ENCODE measurements at places on chromosomes 16 and 17.

GRCh38 chr17:64190472-64190871 lies 60.5 kb upstream of the ERN1 start:
- peak; percentile 10 for DNase-seq

DNA sequence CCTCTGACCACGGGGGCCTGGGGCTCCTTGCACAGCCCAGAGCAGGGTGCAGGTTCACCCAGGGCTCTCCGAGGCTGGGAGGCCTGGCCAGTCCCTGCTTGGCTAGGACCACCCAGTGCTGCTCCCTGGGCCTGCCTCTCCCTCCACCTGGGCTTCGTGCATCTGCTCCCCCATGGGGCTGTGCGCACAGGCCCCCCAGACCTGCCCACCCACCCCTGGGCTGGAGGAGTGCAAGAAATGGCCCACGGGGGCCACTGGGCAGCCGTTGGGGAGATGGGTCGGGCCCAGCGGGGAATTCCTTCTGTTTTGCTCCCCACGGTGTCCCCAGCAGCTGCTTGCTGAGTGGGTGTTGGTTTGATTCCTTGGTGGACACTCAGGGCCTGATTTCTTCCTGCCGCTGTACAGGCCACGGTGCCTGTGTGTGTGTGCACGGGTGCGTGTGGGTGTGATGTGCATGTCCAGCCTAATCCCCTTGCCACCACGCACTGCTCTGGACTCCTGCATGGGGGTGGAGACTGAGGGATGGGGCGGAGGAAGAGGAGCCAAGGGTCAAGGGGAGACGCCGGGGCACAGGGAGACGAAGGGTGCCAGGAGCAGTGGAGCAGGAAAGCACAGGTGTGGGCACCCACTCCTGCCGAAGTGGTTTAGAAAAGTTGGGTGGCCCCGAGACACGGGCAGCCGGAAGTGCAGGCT lies 8.5 kb downstream of the PRSS27 start:
- DNase-seq = no peak

DNA sequence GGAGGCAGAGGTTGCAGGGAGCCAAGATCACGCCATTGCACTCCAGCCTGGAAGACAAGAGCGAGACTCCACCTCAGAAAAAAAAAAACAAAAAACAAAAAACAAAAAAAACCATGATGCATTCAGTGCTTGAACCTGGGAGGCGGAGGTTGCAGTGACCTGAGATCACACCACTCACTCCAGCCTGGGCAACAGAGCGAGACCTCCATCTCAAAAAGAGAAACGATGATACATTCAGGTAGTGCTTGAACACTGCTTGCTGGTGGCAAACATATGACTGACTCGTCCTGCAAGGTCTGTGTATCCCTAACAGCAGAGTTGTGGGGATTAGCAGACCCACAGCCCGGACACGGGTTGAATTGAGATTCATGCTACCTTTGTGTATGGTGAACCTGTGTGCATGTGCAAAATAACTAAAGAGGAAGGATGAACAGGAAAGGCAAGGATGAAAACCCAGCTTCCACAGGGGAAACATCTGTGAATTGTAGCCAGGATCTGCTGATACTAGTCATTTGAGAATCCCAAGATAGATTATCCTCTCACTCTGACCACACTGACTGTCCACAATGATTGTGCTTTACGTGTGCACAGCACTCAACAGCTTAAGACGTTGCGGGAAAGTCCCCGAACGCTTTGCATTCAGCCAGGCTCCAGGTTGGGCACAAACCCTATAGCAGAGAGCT lies 52.4 kb upstream of the MRPS23 start:
- no peak for DNase-seq

GRCh38 chr17:31050948-31051347 lies 43.8 kb upstream of the NF1 start:
- DNase-seq = no peak

DNA sequence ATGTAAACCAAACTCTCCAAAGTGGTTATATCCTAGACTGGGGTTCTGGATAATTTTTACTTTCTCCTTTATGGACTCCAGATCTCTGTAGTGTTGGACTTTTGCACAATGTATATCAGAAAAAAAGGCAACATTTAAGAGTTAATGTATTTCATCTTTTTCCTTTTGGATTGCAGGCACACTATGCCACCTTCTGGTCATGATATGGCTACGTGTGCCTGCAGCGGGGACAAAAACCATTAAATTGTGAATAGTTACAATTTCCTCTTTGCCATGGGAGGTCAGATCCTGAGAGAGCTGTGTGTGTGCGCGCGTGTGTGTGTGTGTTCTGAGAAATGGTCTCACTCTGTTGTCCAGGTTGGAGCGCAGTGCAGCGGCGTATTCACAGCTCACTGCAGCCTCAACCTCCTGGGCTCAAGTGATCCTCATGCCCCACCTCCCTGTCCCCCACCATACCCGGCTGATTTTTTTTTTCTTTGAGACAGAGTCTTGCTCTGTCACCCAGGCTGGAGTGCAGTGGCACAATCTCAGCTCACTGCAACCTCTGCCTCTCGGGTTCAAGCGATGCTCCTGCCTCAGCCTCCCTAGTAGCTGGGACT lies 4.3 kb upstream of the SGF29 start:
- DNase-seq = no peak

GRCh38 chr17:50266384-50267073 lies 7.7 kb upstream of the TMEM92 start:
- DNase-seq = peak; percentile 67

DNA sequence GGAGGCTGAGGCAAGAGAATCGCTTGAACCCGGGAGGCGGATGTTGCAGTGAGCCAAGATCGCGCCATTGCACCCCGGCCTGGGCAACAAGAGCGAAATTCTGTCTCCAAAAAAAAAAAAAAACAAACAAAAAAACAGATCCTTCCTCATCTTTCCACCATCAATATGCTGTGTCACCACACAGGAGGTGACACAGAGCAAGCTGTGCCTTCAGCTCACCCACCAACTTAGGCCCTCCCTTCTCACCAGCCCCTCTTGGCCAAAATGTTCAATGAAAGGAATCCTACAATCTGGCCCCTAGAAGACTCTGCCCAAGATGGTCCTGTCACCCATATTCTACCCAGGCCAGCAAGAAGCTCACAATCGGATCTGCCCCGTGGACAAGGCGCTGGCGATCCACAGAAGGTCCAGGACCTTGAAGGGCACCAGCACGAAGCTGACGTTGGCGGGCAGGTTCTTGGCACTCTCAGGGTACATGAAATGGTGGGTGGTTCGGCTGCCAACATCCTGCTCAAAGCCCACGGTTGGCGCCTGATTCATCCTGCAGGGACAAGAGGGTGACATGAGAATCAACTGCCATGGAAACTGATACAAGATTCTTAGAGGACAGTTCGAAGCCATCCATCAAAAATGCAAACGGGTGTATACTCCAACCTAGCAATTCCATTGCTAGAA lies 41.4 kb downstream of the DDX19A start:
- no peak for DNase-seq

DNA sequence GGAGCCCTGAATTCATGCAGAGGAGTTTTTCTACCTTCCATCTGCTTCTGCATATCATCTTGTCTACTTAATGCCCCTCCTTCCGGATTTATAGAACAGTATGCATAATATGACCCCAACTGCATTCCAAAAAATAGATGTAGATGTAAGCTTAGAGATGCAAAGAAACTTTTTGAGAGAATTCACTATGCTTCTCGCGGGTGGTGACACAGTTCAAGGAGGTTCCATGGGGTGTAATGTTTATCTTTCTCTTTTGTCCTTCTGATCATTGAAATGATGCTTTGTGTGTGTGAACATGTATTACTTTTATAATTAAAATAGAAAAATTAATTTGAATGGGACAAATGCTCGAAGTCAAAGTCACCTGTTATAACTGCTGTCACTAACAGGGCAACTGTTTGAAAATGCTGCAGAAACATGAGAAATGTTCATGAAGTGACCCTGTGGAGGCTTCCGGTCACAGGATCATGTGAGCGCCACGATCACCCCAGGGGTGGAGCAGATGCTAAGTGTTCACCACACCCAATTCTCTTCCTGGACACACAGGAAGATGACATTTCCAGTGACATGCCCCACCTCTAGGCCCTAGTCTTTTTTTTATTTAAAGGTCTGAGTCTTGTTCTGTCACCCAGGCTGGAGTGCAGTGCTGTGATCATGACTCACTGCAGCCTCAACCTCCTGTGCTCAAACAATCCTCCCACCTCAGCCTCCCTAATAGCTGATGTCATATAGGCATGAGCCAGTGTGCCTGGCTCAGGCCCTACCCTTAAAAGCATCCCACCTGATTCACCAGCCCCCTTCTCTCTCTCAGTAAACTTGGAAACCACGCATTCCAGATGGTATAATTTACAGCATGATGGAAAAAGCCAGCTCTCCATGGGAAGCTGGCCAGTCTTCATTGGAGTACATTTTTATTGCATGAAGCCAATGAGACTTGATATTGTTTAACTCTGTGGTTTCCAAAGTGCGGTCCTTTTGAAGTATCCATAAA lies 21.0 kb upstream of the AGRP start:
- no peak for DNase-seq

DNA sequence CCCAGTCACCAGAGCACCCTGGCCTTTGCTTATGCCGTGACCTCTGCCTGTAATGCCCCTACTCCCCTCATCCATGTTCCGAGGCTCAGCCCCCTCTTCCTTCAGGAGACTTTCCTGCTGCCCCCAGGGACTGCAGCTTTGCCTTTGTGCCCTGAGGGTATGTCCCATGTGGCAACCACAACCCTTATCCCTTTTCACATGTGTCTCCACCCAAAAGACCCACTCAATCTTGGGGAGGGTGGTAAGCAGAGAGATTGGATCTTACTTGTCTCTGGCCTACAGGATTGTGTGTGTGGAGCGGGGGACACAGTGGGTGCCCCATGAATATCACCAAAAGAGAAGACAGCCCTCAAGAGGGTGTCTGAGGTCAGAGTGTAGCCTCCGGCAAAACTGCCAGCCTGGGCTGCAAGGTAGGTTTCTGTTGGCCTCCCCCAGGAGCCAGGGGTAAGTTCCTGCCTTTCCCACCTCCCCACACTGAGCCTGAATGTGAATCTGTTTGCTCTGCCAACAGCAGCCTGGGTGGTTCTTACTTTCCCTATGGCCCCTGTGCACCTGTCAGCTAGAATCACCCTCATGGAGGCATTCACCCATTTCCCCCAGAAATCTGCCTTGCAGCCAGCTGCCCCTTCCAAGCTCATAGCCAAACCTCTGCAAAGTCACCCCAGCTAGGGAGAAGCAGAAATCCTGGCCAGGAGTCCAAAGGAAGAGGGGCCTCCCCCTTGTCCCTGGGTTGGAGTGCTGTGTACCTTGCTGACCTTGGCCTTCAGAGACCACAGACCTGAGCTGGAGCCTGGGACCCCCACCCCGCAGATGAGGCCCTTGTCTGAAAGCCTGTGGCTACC lies 11.5 kb upstream of the C17orf113 start:
- DNase-seq = no peak

GRCh38 chr17:76240461-76241203 lies at the start of gene RNF157:
TSS of gene RNF157 (minus strand) at chr17:76240493. CDS start at chr17:76240240, 253 bp downstream.
- no peak for DNase-seq

DNA sequence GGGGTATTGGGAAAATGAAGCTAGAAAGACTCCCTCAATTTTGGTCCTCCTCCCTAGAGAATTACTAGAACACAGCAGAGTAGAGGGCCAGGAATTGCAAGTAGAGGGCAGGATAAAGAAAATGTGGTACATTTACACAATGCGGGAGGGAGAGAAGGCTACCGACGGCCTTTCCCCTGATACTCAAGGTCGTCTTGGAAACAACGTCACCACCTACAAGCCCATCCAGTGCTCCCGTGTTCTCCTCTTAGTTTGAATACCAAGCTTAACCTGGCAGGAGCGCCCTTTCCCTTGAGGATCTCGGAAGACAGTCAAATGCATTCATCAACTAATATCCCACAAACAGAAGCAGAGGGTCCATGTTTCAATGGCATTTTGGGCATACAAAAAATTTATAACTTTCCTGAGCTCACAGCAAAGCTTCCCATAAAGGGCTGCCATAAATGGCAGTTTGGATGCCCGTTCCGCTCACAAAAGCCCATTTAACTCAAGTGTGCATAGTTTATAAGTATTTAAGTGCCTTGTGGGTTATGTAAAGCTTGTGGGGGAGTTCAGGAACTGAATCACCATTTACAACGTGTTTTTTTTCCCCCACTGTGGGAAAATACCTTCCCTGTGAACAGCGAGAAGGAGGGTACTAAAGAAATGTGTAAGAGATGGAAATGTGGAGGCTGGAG lies 414.6 kb downstream of the SLC39A11 start:
- no peak for DNase-seq

- DNase-seq = no peak
These were observed at the start of gene IL32 for GRCh38 chr16:3065069-3065741. TSS of gene IL32 (plus strand) at chr16:3065640. CDS start at chr16:3065812, 172 bp downstream.

DNA sequence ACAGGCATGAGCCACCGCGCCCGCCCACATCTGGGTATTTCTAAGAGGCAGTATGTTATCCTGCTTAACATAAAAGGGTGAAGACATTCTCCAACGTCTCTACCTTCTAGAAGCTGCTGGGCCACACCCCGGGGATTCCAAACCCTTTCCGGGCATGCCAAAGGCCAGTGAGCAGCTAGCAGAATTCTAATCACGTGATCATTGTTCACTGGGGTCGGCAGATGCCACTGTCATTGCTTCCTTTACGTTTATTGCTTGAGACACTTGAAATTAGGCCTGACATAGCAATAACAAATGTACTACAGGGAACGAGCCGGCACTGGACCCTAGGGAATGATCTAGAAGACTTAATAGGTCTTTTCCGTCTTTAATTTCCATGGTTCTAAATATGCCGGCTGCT lies 141.2 kb upstream of the ZFHX3 start:
- DNase-seq = no peak

- DNase-seq = no peak
These were observed 87.5 kb upstream of the SDK2 start for GRCh38 chr17:73731733-73732132.

- no peak for DNase-seq
These were observed 4.0 kb downstream of the SIAH1 start for GRCh38 chr16:48381201-48381600.

- DNase-seq = no peak
These were observed 921 bp upstream of the CDR2 start for GRCh38 chr16:22375117-22375962.

GRCh38 chr16:88886845-88887521 lies 20.5 kb upstream of the PABPN1L start:
- no peak for DNase-seq

DNA sequence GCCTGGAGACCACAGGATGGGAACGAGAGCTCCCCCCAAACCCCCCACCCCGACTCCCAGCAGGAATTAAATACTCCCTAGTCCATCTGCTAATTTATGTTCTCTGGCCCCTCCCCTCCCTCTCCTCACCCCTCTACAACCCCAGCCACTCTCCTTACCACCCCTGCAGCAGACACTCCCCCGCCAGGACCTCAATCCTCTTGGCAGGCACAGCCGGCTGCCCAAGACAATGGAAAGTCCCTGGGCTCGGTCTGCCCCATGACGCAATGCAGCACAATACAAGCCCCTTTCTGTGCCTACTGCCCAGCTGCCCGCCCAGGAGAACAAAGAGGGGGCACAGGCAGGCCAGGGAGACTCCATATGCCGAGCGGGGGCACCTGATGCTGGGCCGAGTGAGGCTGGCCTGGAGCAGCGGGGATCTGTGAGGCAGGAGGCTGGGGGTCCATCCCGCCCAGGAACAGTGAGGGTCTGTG lies 30.3 kb upstream of the CDC42EP4 start:
- DNase-seq = no peak

GRCh38 chr16:3035972-3036725 lies 595 bp downstream of the BICDL2 start:
- DNase-seq = no peak
